Cerebellar nuclear complex (tissue), 1 donor: ENCODE measurements at places on chromosomes 16 and 17.

GRCh38 chr16:58417600-58417999 is 25.3 kb downstream of the GINS3 start:
- DNase-seq = no peak

DNA sequence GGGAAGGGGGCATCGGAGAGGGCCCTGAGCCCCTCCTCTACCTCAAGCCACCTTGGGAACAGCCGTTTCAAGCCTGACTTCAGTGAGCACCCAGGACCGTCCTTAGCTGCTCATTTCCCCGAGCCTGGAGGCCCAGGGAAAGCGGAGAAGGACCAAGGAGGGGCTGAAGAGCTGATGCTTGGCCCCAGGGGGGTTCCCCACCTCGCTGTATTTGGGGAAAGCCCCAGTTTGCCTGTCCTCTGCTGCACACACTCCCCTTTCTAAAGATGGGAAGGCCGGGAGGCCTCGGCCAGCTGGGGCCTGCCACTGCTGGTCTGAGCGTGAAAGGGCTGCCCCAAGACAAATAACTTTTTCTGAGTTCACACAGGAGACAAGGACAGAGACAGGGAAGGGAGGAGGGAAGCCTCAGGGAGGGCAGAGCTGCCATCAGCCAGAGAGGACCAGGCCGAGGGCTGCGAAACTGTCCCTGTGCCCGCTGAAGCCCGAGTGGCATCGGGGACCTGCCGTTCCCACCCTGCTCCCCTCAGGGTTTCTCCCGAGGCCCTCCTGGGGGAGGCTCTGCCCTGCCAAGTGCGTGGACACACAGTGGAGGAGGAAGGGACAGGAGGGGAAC is 11.6 kb downstream of the ZACN start:
- no peak for DNase-seq

GRCh38 chr17:1267471-1267943 is 2.7 kb upstream of the BHLHA9 start:
- DNase-seq = peak; percentile 32

- no peak for DNase-seq
Measured at GRCh38 chr16:31286421-31287032, 26.8 kb downstream of the ITGAM start.

DNA sequence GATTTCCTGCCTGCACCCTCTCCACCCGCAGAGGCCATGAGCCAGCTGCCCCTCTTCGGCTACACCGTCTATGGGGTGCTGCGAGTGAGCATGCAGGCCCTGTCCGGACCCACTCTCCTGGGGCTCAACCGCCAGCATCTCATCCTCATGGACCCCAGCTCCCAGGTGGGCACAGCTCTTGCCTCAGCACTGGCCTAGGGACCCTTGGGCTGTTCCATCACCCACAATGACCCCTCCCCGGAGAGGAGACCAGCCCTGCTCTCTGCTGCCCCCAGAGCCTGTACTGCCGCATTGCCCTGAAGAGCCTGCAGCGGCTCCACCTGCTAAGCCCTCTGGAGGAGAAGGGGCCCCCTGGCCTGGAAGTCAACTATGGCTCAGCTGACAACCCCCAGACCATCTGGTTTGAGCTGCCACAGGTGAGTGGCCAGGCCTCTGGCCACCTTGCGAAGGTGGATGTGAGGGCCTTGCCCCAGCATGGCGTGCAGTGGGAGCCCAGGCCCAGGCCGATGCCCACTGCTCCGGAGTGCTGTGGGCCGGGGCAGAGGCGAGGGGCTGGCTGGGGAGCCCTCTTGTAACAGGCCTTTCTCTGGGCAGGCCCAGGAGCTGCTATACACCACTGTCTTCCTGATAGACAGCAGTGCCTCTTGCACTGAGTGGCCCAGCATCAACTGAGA is 7.3 kb upstream of the SMIM5 start:
- DNase-seq = no peak

GRCh38 chr17:31700973-31701372 is 158.1 kb downstream of the COPRS start:
- DNase-seq = no peak
